ENCODE measurements at places on chromosomes 1 and 21.

- DNase-seq: no peak
Measured at GRCh38 chr1:20327467-20327866, 36.8 kb downstream of the VWA5B1 start.

GRCh38 chr1:34131396-34132160, 33.5 kb downstream of the CSMD2 start:
- DNase-seq: no peak

GRCh38 chr1:60898413-60898812, 183.9 kb upstream of the NFIA start:
- DNase-seq: no peak

- DNase-seq: no peak
Measured at GRCh38 chr1:62178372-62178771, 16.3 kb upstream of the L1TD1 start.

GRCh38 chr21:35178098-35178497, 129.0 kb upstream of the RUNX1 start:
- DNase-seq: no peak

DNA sequence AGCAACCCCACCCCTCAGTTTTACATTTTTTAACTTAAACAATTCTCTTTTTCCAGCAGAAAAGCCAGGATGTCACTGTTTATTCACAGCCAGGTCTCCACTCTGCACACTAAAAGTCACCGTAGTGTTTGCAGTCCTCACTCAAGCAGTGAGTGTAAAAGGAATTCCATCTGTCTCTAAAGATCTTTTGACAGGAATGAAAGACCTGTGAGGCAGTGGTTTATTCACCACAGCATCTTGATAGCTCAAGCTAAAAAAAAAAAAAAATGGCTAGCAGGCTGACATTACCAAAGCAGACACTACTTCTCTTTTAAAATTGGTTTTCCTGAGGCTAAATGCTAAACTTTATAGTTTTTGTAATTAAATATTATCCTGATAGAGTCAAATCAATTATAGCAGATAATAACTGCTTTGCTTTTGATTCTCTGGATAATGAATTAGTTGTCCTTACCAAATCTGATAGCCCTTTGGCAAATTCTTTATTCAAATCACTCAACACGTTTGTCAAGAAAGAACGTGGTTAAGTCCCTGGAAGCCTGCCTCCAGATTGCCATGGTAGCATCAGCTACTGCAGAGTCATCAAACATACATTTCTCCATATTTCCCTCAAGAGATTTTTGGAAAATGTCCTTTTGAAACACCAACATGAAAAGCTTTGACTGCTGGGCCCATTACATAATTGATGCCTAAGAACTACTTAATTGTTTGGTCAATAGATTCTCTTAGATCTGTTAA, 22.2 kb upstream of the SLC5A9 start:
- DNase-seq: no peak

- no peak for DNase-seq
Measured at GRCh38 chr1:80778094-80778840, 1022.5 kb upstream of the ADGRL2 start.

DNA sequence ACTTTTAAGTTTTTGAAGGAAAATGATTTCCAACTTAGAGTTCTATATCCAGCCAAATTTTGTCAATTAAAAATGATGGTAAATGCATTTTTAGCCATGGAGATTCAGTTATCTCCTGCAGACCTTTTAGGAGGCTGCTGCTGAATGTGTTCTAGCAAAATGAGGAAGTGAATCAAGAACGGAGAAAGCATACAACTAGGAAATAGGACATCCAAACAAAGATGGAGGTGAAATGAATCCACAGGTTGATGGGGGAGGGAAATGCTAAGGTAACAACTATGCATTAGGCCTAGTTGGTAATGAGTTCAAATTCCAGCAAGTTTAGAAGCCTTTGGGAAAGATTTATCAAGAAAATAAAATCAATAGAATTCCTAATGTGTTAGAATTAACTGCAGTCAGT, 80.5 kb downstream of the FNBP1L start:
- DNase-seq: peak; percentile 17

GRCh38 chr1:53542551-53542950, 83.4 kb downstream of the DMRTB1 start:
- no peak for DNase-seq

DNA sequence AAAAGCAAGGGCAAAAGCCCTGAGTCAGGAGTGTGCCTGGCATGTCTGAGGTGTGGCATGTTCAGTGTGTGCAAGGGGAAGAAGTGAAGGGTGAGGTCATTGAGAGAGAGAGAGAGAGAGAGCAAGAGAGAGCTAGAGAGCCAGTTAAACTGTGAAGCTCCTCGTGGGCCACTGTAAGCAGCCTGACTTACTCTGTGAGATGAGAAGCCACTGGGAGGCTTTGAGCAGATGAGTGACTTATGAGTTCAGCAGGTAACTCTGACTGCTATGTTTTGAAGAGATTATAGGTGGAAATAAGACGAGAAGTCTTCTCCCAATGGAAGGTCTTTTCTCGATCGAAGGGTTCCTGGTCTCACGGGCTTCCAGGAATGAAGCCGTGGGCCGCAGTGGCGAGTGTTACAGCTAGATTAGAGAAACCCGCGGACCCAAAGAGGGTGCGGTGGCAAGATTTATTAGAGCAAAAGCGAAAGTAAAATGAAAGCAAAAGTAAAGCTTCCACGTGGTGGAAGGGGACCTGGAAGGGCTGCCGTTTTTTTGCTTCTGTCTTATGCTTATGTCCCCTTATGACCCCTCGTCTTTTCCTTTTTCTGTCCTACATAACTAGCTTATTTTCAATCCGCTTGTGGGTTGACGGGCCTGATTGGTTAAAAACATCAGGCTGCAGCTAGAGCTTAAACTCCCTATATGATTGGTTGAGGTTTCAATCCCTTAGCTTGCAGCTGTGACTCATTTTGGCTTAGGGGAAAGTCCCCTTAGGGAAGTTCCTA, 323.1 kb upstream of the FAM78B start:
- peak; percentile 86 for DNase-seq

DNA sequence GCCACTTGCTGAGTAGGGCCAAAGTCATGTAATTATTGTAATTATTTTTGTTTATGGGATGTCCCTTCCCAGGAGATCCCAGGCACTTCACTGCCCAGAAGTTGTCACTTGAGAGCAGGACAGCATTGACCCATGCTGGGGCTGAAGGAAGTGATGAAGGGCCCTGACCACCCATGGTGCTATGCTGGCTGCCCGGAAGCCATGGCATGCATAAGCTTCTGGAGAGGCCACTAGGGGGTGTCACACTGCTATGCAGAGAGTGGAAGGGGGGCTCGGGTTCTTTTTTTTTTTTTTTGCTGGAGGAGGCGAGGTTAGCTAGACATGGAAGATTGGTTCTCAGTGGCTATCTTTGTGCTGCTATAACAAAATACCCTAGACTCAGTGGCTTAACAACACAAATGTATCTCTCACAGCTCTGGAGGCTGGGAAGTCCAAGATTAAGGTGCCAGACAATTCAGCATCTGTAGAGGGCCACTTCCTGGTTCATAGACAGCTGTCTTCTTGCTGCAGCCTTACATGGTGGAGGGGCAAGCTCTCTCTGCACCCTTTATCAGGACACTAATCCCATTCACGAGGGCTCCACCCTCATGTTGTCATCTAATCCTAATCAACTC, 84.9 kb downstream of the CNIH3 start:
- peak; percentile 14 for DNase-seq

DNA sequence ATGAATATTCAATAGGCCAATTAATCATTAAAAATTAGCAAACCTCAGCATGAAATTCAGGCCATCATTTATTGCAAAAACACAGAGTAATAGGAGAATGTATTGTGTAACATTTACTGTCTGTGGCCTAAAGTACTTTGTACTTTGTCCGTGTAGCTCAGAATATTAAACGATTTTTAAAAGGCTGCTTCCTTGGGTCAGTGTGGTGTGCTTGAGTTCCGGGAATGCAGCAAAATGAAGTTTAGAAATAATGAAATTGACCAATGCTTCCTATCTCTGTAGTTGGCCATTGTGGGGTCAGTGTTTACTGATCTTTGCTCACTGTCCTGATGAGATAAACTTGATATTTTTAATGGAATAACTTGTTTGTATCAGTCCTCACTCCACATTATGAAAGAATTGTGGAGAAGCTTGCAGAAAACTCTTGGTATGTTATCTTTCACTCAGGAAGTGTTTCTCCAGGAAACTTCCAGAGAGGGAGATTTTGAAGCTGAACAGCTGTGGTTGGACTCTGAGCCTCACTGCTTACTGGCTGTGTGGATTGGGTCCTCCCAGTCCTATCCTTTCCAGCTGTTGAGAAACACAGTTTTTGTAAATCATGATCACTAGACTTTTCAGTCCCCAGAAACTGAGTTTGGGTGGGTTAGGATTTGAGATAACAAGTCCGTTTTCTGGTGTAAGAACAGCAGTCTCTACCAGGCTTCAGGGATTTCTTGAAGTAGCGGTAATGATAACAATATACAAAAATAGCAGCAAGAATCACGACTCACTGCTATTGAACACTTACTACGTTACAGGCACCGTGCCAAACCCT, 19.2 kb upstream of the MTARC1 start:
- DNase-seq: no peak

GRCh38 chr1:162590101-162590500, 28.6 kb downstream of the UAP1 start:
- no peak for DNase-seq

DNA sequence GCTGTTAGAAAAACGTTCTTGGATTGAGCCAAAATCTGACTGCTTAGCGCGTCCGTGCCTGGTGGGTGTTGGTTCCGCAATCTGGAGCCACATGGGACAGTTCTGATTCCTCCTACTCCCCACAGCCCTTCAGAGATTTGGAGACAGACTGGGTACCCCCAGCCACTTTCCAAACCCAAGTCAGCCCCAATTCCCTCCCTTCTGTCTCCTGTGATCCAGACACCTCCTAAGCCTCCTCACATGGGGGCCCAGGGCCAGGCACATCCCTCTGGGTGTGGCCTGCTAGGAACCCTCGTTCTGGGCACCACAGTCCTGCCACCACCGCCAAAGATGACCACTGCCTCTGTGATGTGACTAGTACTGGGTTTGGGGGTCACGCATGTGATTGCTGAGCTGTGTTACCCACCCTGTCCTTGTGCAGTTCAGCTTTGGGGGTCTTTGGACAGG, 4.8 kb downstream of the PLA2G5 start:
- DNase-seq: no peak

DNA sequence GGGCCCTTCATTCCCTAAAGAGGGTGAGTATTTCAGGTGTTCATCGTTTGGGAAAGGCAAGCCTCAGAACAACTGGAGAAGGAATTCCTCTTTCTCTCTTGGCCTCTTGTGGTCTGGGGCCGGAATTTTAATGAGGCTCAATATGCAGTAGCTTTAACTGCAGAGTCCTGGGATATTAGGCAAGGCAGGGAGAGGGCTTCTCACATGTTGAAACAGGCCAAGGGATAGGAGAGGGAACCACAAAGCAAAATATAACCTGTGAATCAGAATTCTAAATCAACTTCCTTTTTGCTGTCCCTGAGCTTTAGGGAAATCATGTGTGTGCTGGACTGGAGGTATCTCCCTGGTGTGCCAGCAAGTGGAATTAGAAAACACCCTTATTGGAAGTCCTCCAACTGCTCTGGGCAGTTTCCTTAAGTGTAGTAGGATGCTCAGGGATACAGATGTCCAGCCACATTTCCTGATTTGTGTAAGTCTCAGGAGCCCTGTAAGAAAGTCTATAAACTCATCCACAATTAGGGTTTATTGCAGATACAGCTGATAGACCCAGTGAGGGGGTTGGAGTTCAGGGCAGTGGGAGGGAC, 215.8 kb upstream of the ZRANB2 start:
- DNase-seq: no peak

- no peak for DNase-seq
Measured at GRCh38 chr1:11594222-11594621, 60.0 kb downstream of the FBXO2 start.

DNA sequence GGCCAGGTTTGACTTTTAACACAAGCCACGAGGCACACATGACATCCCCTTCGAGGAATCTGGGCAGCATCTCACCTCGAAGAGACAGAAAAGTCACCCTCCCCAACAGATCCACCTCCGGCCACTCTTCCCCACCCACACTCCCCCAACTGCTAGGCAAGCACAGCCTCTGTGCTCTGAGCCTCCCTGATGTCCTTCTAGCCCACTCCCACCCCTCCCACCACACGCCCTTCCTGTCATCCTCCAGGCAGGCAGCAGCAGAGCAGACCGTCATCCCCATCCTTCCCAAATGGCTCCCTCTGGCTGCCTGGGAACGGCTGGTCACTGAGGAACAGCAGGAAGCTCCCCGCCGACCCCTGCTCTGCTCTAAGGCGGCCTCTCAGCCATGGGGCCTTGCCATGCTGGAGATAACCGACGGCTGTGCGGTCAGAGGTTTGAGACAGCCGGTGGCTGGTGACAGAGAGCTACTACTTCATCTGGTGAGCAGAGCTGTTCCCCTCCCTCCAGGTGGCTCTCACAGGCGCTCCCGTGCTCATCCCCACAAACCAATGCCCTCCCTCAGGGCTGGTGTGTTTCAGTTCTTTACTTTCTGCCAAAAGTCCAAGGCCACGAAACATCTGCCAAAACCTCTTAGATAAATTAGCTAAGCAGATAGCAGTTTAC, 25.6 kb downstream of the NPHP4 start:
- DNase-seq: no peak

DNA sequence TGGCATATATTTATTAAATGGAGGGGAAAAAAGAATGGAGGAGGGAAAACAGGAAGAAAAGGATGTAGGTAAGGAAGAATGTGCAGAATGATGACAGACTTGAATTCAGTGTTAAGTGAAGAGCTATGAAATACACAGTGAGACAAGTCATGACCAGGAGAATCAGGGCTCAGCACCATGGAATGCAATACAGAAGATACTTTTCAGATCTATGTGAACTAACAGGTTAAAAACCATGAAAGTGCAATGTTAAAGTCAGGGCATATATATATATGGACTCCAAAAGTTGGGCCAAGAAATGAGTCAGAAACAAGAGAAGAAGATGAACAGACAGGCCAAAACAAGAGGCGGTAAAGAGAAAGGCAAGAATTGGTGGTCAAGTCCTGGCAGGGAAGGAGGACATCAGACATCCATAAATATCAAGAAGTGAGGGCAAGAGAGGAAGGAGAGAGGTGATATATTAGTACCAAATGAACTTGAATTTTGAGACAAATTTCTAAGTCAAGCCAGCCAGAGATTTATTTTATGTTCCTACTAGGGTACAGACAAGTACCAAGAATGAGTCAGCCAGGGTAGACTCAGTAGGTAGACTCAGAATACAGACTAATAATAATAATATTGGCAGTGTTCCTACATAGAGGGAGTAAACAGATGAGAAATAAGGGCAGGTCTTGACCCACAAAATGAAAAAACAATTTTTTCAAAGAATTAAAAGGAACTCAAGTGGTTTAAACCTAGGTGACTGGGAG, 39.5 kb upstream of the MCOLN3 start:
- no peak for DNase-seq

GRCh38 chr1:8185400-8185799, 132.5 kb upstream of the SLC45A1 start:
- DNase-seq: no peak

DNA sequence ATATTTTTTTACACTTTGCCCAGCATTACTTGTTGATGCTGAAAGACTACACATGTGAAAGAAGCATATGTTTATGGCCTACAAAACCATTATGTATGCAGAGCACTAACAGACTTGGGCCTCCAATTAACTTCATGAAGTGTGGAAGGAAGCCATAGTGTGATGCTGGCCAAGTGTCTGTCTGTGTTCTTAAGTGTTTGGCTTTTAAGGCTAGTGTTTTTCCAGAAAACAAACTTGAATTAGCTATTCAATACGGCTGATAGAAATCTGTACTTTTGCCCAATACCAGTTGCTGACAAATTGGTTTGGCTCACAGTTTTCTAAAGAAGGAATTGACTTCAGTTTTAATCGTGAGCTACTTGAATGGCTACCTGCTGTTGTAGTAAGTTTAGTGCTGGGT, 136.1 kb downstream of the ADGRL2 start:
- DNase-seq: no peak

- no peak for DNase-seq
Measured at GRCh38 chr1:85502171-85502570, 37.2 kb upstream of the DDAH1 start.

GRCh38 chr1:50517488-50517887, 94.2 kb upstream of the DMRTA2 start:
- DNase-seq: no peak
